ENCODE measurements at places on chromosomes 2 and 18.

GRCh38 chr2:50858156-50858555 is 173.8 kb downstream of the NRXN1 start:
- DNase-seq: no peak

GRCh38 chr2:42230891-42231290 is 61.7 kb downstream of the EML4 start:
- no peak for DNase-seq

GRCh38 chr2:129912871-129913694 is 66.4 kb upstream of the RAB6C start:
- no peak for DNase-seq

DNA sequence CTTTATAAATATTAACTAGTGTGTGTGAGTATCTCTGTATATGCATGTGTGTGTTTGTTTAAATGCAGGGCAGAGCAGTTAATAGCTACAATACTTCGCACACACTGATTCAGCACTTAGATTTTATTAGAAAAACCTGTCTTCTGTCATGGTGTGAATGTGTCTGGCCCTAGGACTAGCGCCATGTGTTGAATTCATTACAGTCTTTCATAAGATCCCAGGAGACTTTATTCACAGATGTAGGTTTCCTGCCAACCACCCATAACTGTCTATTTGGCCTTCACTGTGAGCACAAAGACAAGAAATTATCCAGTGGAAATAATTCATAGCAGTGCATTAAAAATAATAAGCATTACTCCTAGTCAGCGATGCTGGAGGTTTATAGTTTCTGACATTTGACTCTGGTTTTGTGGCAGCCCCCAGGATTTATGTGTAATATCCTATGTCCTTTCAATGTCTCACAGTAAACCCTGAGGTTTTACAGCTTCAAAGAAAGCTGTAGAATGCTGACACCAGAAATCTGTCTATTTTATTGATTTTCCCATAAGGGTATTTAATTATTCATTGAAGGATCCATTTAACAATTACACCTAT is 93.9 kb downstream of the ZNF804A start:
- DNase-seq: no peak

- DNase-seq: no peak
Observed at GRCh38 chr2:205733648-205734047, 51.3 kb downstream of the NRP2 start.

- no peak for DNase-seq
Observed at GRCh38 chr2:117514371-117514770, 300.1 kb upstream of the DDX18 start.

DNA sequence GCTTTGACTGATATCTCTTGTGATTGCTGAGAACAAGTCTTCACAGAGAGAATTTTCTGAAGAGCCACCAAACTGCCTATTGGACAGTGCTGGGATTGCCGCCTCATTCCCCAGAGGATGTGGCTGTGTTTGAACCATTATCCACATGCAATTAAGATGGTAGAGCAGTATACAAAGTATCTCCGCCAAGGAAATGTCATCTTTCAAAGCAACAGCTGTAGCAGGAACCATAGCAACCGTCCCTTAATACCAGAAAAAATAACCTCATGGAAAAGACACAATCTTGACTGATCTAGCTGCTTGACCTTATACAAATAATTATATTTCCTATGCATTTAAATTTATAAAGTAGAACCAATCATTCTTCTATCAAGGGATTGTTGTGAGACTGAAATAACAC is 772.6 kb upstream of the FAM98A start:
- no peak for DNase-seq

DNA sequence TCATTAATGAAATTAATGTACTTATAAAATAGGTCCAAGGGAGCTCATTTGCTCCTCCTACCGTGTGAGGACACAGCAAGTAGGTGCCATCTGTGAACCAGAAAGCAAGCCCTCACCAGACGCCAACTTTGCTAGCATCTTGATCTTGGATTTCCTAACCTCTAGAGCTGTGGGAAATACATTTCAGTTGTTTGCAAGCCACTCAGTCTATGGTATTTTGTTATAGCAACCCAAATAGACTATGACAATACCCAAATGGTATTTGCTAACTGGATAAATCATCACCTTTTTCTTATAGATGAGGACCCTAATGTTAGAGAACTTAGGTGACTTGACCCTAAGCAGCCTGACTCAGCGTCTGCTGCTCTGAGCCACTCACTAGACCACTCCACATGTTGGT is 379.6 kb downstream of the HRH4 start:
- DNase-seq: no peak

GRCh38 chr18:23415515-23415914 is 37.6 kb upstream of the RIOK3 start:
- DNase-seq: no peak

GRCh38 chr2:96396095-96396494 is 60.5 kb downstream of the NCAPH start:
- no peak for DNase-seq

- no peak for DNase-seq
Observed at GRCh38 chr2:76700894-76701293, 821.3 kb downstream of the LRRTM4 start.

DNA sequence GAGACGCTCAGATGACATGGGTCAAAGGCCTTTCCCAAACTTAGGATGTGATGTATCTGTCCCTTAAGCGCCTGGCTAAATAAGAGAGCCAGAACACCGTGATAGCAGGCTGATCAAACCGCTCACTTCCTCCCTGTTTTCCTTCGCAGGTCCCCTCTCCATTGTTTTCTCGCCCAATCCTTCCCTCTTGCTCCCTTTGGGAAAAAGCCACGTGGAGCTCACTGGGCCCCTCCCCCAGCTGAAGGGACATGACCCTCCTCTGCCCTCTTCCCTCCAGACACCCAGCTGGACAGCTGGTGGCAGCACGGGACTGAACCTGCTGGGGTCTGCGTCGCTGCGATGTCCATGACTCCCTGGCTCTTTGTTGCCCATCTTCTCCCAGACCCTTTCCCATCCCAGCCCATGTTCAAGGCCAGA is 201.7 kb downstream of the TNS1 start:
- DNase-seq: no peak

- no peak for DNase-seq
Observed at GRCh38 chr2:219531639-219532377, 11.8 kb downstream of the CHPF start.

DNA sequence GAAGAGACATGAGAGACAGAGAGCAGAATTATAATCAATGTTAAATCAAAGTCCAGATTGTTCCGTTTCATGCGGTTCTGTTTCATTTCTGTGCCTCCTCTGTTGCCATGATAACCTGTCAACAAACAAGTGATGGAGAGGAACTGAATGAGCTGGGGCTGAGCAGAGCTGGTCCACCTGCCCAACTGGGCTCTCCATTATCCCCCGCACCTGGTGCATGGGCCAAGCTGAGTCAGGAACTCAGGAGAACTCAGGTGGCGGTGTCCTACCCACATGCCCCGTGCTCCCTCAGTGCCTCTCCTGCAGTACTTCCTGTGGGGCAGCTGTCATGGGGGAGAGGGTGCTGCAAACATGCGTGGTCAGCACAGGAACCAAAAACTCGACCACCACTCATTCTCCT is 178.8 kb downstream of the TTC32 start:
- DNase-seq: no peak

DNA sequence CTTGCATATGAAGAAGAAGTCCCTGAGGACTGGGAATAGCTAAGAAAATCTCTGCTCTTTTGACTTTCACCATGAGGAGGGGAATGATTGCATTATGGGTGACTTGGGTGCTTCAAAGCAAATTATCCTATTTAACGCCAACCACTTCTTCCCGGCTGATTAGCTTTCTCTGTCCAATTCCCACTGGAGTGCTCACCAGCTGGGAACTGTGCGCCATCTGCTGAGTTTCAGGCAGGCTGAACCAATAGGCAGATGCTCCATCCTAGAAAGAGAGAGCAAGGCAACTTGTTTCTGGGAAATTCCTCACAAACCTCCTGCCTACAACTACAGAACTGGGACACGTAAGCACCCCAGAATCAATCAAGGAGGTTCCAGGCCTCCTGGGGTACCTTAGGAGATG is 49.4 kb downstream of the POLE4 start:
- no peak for DNase-seq

DNA sequence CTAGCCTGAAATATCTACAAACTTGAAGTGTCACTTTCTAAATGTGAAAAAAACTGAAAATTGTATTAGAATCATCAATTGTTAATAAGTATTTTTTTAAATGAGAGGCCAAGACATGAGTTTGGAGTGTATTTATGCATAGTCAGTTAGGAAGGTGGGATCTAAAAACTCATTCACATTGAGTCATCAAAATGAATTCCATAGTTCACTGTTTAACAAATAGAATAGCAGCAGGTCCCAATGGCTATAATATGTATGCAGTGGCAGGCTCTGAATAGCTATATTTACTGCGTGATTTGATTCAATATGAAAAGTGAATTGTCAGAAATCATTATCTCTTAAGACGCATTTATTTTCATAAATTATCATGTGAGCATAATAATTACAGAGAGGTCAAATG is 256.1 kb downstream of the ZNF385B start:
- DNase-seq: no peak

GRCh38 chr2:127608061-127609030 is 37.6 kb upstream of the GPR17 start:
- no peak for DNase-seq

DNA sequence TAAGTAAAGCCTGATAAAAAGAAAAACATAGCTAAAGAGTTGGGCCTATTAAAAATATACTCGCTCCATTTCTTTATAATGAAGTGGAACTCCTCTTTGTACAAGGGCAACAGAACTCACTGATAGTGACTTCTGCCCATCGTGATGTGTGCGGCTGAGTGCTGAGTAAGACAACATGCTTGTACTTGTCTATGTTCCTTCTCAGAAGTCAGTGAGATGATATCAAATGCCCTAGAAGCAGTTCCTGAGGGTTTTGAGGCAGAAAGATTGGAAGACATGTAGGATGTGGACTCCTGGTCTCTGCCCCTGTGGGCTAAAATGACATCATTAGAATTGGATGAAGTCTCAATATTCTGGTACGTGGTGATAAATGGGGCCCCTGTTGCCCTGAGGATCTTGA is 73.8 kb downstream of the USP40 start:
- DNase-seq: no peak

- DNase-seq: no peak
Observed at GRCh38 chr2:197852108-197852507, 47.7 kb downstream of the PLCL1 start.

DNA sequence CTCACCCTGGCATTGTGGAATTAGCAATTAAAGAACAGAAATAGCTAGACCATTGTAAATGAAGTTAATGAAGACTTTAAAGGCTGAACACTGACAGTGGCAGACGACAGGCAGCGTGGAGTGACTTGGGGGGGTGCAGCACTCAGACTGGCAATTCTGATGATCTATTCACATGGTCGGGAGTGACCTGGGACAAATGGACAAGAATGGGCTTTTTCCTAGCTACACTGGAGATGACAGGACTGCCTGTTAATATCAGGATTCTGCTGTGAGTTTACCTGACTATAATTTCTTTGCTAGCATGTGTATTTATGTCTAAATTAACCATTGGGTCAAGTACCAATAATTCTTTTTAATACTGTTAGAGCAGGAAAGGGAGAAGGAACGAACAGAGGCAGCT is 199.6 kb downstream of the FBXO15 start:
- DNase-seq: no peak

DNA sequence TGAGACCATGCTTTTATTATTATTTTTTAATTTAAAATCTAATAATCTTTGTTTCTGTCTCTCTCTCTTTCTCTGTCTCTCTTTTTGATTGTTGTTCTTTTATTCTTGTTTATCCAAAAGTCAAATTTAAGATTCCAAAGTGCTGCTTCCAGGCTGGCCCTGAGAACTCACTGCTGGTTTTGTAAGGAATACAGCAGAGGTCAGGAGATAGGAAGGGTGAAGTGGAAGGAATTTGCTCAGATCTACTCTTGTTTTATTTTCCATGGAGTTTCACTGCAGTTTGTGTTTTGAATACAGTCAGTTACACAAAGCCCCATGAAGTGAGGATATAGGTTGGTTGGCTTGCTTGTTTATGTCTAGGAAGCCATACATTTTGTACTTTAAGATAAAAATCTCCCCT is 168.1 kb downstream of the MIB1 start:
- DNase-seq: no peak

DNA sequence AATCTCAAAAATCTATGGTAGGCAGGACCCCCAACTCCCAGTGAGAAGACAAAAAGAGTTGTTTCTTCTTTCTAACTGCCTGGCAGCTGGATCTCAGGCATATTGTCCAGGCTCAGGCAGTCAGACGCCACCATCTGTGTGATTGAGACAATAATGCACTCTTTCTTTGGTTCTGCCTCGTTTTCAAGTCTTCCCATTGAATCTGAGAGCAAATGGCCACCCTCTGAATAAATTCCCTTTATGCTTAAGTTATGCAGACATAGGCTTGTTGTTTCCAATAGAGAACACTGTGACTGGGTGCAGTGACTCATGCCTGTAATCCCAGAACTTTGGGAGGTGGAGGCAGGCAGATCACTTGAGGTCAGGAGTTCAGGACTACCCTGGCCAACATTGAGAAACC is 15.3 kb upstream of the CD207 start:
- no peak for DNase-seq

GRCh38 chr2:43186679-43187374 is 39.6 kb downstream of the ZFP36L2 start:
- DNase-seq: no peak

DNA sequence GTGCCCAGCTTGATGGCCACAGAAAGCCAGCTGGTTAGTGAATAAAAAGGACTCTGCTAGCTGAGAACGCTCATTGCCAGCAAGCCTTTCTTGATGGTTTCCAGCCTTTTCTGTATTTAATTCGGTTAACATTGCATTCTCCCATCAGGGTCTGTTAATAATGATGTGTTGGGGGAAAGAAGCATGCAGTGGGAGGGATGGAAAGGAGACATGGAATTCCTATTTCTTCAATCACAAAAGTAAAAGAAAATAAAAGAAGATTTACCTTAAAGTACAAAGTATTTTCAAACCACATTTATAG is 141.9 kb upstream of the RBBP8 start:
- DNase-seq: no peak

- no peak for DNase-seq
Observed at GRCh38 chr2:174873471-174873870, 109.2 kb upstream of the CHRNA1 start.

DNA sequence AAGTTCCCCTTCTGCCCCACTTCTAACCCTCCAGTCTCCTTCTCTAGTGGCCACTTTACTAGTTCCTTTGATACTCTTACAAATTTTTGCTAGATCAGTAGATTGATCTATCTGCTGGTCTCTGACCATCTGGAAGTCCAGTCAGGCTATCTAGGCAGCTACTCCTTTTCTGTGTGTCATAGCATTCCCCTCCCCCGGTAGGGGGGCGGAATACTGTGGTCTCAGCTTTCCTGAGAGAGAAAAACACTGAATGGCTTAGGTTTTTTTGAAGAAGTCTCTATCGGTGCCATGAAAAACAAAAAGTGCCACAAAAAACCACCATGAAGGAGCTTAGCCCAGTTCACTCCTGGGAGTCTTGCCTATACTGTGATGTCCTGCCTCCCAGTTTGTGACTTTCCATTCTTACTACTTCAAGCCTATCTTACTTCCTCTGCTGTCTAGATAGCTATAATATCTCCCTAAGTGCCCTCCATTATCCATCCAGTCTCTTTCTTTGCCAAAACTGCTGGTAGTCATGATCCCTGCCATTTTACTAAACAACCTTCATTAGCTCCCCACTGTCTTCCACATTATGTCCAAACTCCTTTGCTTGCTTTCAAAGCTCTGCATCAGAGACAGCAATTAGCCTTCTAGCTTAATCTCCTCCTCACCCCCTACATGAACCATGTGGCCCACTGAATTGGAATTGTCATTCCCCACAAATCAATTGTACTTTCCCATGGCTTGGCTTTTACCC is 29.9 kb downstream of the TPGS2 start:
- DNase-seq: no peak

- no peak for DNase-seq
Observed at GRCh38 chr2:210092791-210093190, 78.4 kb downstream of the KANSL1L start.

Data from bone marrow (tissue), 2 donors.